ENCODE measurements at places on chromosomes 1 and 21.
A peak's percentile ranks its signal among the peaks of the same experiment; 100 is the strongest.

GRCh38 chr1:61215676-61216289 is 133.4 kb downstream of the NFIA start:
- DNase-seq: no peak

GRCh38 chr1:157993147-157993917 is at the start of gene KIRREL1:
KIRREL1 (plus strand) TSS chr1:157993645; CDS start chr1:157993677, 32 bp downstream.
- DNase-seq: peak; percentile 61

DNA sequence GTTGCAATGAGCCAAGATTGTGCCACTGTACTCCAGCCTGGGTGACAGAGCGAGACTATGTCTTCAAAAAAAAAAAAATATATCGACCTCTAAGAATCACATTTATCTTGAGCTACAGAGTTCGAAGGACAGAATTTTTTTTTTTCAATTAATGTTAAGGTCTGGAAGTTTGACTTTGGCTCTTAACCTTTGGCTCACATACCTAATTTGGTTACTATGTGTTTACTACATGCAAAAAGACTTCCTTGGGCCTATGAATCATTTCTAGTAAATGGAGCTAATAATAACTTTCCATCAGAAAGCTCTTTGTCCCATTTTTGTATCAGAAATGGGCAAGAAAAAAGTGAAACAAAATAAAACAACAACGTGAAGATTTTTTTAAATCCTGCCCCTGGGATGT is 351.2 kb downstream of the SMYD3 start:
- no peak for DNase-seq

DNA sequence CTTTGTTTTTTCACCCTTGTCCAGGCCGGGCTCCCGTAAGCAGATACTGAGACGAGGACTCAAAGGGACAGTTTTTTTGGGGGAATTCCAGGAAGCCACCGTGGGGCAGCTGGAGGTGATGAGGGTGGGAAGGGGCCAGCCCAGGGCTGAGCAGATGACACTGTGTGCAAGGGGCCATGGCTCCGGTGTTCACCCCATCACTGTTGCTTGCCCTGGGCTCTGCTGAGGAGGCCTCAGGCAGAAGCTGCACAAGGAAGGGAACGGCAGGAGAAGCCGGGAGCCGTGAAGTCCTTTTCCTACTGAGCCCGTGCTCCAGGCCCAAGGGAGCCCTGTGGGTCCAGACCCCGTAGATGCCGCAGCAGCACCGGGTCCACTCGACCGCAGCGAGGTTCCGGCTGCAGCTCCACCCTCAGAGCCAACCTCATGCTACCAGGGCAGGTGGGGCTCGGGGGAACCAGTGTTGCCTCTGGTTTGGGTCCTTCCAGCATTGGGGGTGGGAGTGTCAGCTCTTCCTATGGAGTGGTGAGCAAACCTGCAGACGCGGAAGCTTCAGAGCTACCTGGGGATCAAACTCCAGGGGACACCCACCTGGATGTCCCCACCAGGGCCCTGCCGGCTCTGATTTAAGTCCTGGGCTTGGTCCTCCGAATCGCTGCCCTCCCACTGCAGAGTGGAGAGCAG is 4.3 kb upstream of the CALML6 start:
- DNase-seq: no peak

DNA sequence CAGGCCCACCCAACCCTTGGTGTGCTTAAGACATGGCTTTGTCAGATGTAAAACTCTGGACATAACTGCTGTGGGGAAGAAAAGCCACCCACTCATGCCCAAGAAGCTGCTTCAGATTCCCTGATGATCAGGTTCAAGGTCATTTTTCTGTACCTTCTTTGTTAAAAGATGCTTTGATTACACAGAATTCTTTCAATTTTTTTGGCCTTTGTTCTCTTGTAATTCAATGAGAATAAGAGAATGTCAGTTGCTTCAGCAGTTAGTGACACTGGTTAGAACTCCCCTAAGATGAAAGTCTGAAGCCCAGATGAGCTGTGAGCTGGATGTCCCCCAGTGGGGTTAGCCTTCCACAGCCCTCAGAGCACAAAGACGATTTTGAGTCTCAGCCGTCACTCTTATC is 152.7 kb downstream of the CHRM3 start:
- peak; percentile 3 for DNase-seq
